NCI-H82 (cell line): ENCODE measurements at places on chromosomes 7 and 10.

GRCh38 chr10:69065406-69066361 is 22.2 kb upstream of the SRGN start:
- DNase-seq: no peak

DNA sequence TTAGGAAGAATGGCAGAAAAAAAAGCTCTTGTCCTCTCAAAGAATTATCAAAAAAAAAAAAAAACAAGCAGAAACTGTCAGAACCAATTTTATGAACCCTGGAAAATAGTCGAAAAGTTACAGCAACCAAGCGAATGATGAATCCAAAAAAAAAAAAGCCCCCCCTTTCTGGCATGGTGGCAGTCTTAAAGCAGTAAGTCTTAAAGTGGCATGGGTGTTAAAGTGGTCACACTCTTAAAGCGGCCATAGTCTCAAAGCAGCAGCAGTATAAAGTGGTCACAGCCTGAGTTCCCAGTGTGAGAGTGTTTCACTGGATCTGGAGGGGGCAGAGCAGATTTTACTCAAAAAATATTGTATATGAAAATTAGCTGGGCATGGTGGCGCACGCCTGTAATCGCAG is 96.8 kb upstream of the RAB18 start:
- no peak for DNase-seq

GRCh38 chr10:48231699-48232315 is 42.7 kb downstream of the FRMPD2 start:
- no peak for DNase-seq

- DNase-seq: peak; percentile 9
Observed at GRCh38 chr7:6221340-6222319, 50.8 kb downstream of the CYTH3 start.

GRCh38 chr7:133545618-133546017 is 292.7 kb downstream of the EXOC4 start:
- DNase-seq: no peak

GRCh38 chr10:70586348-70586930 is 16.1 kb downstream of the PRF1 start:
- peak; percentile 42 for DNase-seq

GRCh38 chr10:103716206-103717160 is 138.9 kb downstream of the SH3PXD2A start:
- no peak for DNase-seq

- no peak for DNase-seq
Observed at GRCh38 chr7:79782906-79783305, 329.4 kb upstream of the MAGI2 start.

- peak; percentile 20 for DNase-seq
Observed at GRCh38 chr7:46900312-46901263, 681.3 kb downstream of the TNS3 start.

- no peak for DNase-seq
Observed at GRCh38 chr7:158979635-158980351, 123.4 kb downstream of the DYNC2I1 start.

DNA sequence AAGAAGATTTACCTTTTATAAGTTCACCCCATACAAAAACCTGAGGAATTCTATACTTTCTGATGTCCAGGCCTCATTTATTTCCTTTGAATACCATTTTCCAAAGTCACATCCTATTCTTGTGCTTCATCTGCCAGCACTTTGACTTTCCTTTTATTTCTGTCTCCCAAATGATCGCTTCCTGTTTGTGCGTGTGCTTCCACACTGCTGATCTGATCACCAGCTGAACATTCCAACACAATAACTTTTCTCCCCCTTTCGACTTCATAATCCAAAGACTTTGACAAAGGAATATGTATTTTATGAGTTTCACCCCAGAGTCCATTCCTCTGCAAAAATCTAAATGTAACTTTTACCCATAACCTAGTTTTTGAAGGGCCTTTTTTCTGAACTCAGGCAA is 3.1 kb downstream of the ELAPOR2 start:
- no peak for DNase-seq

- DNase-seq: no peak
Observed at GRCh38 chr7:1114088-1114487, 26.2 kb downstream of the GPER1 start.

GRCh38 chr7:144869082-144869481 is 33.2 kb upstream of the TPK1 start:
- DNase-seq: peak; percentile 8

DNA sequence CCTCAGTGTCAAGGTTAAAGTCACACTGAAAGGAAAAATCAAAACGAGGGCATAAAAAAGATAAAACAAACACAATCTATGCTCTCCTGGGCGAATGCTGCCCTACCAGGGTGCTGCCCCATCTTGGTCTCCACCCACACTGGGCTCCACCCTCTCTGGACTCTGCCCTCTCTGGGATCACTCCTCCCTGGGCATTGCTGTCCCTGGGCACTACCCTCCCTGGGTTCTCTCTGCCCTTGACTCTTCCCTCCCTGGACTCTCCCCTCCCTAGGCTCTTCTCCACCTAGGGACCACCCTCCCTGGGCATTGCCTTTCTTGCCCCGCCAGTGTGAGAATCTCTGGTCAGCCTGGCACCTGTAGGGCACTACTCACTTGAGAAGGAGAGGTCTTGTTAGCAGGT is 8.6 kb downstream of the GDF2 start:
- no peak for DNase-seq

- no peak for DNase-seq
Observed at GRCh38 chr10:4453950-4454349, 372.1 kb upstream of the AKR1E2 start.

DNA sequence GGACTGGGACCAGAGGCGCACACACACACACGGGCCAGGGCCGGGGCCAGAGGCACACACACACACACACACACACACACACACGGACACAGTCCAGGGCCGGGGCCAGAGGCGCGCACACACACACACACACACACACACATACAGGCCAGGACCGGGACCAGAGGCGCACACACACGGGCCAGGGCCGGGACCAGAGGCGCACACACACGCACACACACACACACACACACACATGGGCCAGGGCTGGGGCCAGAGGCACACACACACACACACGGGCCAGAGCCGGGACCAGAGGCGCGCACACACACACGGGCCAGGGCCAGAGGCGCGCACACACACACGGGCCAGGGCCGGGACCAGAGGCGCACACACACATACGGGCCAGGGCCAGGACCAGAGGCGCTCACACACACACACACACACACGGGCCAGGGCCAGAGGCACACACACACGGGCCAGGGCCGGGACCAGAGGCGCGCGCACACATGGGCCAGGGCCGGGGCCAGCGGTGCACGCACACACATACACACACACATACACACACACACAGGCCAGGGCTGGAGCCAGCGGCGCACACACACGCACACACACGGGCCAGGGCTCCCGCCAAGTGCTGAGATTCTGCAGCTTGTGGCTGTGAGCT is 268.8 kb downstream of the ELFN1 start:
- DNase-seq: no peak

DNA sequence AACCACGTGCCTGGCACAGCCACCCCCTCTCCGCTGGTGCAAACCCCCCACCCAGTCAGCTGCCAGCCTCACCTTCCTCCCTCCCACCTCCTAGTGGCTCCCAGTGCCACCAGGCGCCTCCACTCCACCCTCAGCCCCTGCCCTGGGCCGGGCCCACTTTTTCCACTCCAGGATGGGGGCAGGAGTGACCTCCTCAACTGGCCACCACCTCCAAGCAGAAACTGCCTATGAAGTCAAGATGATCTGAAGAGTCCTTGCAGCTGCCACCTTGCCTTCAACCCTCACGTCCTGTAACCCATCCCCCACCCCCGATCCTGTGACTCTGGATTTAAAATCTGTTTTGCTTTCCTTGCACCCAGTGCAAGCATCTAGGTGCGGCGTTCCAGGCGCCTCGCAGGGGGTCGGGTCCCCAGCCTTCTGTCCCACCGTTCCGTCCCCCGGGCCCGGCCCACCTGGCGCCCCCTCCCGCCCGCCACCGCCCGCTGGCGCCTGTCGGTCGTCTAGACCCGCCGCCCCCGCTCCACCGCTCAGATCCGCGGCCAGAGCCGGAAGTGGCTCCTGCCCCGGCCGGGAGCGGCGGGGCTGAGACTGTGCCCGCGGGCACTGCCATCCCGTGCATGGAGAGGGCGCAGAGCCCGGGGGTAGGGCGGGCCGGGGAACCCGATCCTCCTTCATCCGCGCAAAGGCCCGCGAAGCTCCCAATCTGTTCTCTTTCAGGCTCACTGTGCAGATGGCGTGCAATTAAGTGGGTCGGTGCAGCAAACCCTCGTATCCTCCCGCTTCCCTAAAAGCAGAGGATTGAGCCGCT is 51.2 kb upstream of the GTF2I start:
- peak; percentile 81 for DNase-seq

- no peak for DNase-seq
Observed at GRCh38 chr7:95424716-95425115, 10.1 kb downstream of the PON2 start.

DNA sequence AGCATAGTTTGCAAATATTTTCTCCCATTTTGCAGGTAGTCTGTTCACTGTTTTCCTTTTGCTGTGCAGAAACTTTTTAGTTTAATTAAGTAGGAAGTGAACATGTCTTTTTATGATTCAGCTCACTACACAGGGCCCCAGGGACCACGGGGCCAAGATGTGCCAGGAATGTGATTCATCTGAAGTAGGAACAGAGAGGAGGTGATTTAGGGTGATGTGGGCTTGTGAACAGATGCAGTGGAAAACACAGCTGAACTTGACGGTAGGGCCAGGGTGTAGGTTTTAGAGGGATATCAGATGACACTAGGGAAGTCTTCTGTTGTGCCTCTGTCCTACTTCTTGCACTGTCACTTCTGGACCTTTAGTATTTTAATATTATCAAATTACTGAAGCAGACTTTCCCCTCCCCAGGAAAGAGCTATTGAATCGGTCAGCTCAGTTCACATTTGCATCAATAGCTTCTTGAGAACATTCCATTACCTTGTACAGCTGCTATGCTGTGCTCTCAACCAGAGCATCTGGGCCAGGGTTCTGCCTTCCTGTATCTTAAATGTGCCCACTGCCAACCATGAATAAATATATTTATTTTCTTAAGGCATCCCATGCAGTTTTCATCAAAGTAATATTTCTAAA is 96.9 kb downstream of the OSBPL3 start:
- DNase-seq: no peak

DNA sequence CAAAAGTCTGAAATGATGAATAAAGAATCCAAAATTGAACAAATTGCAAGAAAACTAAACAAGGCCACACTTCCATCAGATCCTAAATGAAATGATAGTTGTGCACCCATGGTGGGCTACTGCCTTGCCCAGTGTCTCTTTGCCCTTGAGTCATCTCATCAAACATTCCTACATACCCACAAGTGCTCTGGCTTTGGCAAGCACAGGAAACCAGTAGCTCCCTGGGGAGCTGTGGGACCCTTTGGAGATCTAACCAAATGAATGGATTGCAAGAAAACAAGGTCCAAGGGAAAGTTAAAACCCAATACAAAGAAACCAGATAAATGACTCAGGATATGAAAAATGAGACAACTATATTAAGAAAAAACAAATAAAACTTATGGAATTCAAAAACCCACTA is 129.8 kb upstream of the TMEM229A start:
- no peak for DNase-seq

DNA sequence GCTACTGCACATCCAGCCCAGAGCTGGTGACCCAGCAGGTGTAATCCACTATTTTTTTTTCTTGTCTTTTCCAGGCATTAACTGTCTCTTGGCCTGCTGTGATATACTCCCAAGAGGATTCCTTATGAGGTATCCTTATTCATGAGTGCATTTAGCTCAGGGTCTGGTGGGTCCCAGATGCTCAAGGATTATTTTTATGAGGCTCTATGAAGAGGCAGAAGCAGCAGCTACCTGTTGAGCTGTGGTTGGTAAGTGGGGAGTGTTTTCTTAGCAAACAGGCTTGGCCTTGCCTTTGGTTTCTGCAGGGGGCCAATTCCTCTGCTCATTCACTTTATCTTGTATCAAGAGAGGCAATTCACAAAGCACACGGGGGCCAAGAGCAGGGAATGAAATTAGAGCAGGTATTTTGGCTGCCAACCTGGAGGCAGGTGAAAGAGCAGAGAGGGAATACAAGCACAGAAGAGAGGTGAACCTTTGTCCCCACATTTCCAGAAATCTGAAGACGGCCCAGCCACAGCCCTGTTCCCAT is 221.6 kb downstream of the TMEM178B start:
- no peak for DNase-seq

GRCh38 chr10:113712755-113713639 is 33.3 kb downstream of the CASP7 start:
- DNase-seq: no peak

DNA sequence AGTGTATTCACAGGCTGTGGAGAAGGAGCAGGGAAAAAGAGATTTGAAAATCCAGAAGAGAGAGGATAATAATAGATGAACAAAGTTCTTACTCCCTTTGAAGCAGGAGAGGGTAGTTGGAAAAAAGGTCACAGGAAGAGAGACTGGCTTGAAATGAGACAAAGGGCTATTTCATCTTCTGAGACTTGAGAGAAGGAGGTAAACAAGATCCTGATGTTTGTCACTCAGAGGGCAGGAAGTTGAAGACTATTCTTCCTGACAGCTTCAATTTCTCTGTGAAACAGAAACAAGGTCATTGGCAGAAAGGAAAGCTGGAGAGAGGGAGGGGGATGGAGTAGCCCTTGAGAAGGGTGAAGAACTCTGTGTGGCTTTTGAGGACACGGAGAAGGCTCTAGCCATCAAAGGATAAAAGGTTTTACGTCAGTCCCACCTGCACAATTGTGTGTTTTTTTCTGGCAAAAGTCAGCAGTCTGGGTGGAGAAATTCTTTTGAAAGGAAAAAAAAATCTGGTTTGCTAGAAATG is 216.1 kb upstream of the STEAP4 start:
- DNase-seq: peak; percentile 3

- DNase-seq: no peak
Observed at GRCh38 chr7:107594961-107595737, 15.1 kb downstream of the BCAP29 start.

DNA sequence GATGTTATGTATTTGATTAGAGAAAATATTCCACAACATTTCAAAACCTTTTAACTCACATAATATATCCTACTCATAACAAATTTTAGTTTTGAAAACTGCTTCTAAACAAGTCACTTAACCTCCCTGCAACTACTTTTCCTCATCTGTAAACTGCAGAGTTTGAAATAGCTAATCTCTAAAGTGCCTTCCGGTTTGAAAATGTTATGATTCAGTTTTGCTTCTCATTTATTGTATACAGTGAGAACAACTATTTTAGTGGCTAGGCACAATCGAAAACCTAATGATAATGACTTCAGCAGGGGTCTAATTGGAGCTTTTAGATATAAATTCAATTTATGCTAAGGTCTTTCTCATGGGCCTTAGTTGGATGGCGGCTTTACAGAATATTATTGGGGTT is 30.7 kb upstream of the TEX47 start:
- DNase-seq: no peak

DNA sequence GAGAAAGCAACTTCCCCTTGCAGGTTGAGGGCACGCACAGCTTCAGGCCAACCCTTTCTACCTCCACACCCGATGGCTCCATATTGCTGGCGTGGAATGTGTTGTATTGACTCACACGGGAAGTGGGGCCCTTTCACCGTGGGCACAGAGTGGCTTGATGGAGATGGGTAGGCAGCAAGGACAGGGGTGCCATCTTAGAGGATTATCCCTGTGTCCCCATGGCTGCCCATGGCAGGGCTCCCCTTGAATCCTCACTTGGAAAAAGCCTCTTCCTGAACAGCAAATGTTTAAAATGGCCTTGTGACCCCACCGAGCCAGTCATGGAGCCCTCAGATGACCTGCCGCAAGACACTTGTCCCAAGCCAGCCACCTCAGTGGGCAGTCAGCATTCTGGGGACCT is 31.2 kb downstream of the CXCL12 start:
- no peak for DNase-seq
